Bronchial epithelial cell (primary cell): ENCODE measurements at places on chromosomes 3 and 15.

- no peak for DNase-seq
Measured at GRCh38 chr3:108414007-108414406, 96.4 kb downstream of the MYH15 start.

- DNase-seq, result peak; percentile 47
Measured at GRCh38 chr15:74307827-74308811, 59.3 kb downstream of the CYP11A1 start.

- DNase-seq, result no peak
Measured at GRCh38 chr15:90957031-90957790, 2.5 kb downstream of the RCCD1 start.

DNA sequence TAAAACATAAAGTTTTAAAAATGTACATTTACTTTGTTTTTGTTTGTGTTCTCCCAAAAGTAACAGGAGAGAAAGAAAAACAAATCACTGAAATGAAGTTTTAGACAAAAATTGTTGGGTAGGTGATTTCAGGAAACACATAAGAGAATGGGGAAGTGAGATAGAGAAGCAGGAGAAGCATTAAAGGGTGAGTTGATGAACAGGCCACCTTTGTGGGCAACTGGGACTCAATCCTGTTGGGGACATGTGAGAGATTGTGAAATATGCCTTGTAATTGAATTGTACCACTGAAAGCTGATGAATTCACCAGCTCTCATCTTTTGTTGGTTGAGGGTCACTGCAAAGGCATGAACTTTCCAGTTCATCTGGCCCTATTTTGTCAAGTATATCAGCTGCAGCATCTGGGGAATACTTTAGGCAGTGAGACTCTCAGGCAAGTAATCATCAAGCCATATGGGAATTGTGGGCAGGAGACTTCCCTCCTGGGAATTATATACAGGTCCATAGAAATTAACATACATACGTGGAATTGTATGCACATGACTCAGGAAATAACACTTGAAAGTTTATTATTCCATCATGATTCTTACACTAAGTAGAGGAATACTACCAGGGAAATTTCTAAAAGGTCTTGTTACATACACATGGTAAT is 181.0 kb downstream of the ZBBX start:
- DNase-seq, result no peak

DNA sequence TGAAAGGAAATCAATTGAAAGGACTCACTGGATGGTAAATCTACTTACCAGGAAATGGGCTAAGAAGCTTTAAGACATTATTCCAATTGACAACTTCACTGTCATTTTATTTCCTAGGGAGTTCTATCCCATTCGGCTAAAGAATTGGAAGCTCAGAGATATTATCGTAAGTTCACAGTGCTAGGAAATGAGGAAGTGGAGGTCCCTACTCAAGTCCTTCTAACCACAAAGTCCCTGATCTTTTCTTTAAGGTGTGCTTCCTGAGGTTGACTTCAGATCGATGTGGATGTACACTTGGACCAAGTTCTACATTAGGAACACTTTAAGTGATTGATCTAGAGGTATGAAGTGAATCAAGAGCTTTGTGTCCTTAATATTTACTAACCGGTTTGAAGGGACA is 63.6 kb downstream of the MDFIC2 start:
- no peak for DNase-seq

DNA sequence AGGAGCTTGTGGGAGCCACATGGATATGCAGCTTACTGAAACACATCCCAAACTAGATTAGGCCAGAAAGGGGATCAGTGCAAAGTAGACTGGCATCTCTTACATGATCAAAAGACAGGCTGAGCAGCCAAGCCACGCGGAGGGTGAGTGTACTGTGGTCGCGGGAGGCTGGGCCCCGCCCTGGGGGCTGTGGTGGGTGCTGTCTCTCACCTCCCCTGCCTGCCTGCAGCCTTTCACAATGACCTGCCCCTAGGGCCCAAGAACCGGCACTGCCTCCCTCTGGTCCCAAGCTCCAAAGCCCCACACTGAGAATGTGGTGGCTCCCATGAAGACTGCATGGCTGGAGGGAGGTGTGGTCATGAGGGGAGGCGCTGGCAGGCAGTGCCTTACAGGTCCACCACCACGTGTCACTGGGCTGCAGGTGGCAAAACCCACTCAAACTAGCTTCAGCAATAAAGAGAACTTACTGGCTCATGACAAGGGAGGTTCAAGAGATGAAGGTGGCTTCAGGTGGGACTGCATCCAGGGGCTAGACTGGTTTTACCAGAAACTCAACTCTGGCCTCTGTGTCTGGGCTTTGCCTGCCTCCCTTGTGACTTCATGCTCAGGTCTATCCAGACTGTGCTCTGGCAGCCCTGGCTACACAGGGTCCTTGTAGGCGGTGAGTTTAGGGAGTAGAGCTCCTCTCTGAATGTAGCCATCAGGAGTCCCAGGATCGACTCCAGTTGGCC is 27.4 kb upstream of the PLXND1 start:
- no peak for DNase-seq

DNA sequence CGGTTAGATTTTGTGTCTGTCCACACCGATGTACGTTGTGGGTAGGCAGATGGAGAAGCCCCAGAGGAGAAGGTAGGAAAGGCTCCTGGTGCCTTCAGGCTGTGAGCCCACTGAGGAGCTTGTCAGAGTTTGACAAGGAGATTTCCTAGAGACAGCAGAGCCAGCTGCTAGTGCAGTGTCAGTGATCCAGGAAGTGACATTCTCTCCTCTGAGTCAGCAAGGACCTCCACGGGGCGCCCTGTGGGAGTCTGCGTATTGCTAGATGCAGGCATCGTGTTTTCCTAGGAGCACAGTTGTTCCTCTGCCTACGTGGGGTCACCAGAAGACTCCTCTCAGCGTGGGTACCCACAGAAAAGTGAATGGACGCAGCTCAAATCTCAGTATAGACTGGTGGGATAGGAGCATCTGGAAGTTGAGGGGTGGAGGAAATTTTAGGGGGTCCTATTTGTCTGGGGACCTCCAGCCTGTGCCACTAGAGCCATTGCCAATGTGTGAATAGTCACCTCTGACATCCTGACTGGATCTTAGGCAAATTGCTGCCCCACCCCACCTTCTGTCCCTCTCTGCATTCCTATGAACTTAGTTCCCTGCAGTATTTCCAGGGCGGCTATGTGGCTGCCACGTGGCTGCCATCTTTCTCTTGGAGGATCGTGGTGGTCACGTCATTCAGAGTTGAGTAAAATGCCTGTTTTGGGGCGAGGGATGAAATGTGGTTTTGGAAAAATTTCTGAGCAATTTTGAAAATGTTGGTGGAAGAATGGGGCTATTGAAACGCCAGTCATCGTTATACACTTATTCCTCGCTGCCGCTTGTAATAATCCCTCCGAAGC is 84.8 kb upstream of the KLHL25 start:
- DNase-seq, result no peak

DNA sequence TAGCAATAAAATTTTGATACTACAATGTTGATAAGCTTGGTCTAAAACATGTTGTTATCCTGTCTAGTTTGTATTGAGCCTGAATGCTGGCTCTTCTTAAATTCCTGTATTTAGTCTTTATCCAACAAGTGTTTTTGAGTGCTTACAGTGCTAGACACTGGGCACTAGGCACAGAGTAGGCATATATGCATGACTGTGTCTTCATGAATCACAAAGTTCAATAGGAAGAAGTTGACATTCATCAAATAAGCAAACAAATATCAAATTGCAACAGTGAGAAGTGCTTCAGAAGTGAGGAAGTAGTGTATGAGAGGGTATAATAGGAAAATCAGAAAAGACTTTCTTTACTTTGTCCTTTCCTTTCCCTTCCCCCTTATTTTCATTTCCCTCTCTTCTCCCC is 6.8 kb downstream of the CD96 start:
- DNase-seq, result peak; percentile 86

GRCh38 chr15:74995779-74996765 is 709 bp downstream of the SCAMP5 start:
- no peak for DNase-seq

DNA sequence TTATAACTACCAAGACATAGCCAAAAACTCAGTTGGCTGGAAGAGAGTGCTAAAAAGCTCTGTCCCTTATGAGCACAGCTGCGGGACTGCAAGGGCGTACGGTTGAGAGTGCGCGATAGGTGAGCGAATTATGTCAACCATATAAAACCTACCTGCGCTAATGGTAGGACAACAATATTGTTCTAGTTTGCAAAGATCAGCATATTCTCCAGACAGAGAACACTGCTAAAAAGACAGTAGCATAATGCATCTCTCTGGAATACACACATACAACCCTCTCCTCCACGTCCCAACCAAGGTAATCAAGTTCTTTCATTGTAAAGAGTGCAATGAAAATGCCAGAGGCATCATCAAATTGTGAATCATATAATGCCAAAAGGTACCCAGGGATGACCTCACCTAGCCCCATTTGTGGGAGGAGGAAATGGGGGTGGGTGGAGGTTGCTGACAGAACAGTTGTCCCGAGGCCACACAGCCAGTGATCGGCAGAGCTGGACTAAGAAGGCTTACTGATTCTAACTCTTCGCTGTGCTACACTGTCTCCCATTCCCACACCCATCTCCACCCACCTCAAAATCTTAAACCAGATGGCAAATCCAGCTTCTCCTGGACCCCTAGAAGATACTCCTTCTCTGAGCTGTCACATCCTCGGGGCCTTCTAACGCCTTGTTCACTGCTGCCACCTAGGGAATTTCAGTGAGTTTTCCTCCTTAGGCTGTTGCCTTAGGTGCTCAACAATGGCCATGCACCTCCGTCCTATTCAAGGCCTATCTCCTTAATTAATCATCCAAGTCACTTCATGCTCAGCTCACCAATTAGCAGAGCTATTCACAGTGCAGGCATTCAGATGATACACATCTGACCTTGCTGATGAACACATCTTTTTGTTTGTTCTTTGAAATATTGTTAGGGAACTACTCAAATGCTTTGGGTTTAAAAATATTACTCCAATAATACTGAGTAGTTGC is 60.7 kb downstream of the RPL22L1 start:
- DNase-seq, result peak; percentile 86

GRCh38 chr3:167885277-167885676 is 149.8 kb downstream of the SERPINI1 start:
- DNase-seq, result no peak
